NCI-H1092 treated with DMSO at 0.1 percent for 48 hours (cell line): ENCODE measurements at places on chromosomes 3 and 15.

GRCh38 chr3:157769378-157769777 is 266.2 kb upstream of the VEPH1 start:
- DNase-seq, result no peak

GRCh38 chr3:36514171-36514570 is 133.9 kb downstream of the STAC start:
- DNase-seq, result no peak

DNA sequence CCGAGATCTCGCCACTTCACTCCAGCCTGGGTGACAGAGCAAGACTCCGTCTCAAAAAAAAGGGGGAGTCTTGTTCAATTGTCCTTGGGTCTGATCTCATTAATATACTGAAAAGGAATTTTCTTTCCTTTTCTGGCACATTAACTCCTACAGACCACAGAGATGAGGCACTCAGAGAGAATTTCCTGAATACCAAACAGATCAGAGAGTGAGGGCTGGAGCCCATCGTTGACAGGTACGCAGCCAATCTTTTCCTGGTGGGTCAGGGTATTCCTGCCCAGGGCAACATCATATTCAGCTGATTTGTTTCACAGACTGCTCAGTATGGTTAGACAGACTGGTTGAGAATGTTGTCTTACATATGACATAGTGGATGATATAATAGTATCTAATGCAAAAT is 82.8 kb upstream of the TNFSF10 start:
- no peak for DNase-seq

GRCh38 chr15:78981532-78982313 is 36.9 kb upstream of the CTSH start:
- no peak for DNase-seq

DNA sequence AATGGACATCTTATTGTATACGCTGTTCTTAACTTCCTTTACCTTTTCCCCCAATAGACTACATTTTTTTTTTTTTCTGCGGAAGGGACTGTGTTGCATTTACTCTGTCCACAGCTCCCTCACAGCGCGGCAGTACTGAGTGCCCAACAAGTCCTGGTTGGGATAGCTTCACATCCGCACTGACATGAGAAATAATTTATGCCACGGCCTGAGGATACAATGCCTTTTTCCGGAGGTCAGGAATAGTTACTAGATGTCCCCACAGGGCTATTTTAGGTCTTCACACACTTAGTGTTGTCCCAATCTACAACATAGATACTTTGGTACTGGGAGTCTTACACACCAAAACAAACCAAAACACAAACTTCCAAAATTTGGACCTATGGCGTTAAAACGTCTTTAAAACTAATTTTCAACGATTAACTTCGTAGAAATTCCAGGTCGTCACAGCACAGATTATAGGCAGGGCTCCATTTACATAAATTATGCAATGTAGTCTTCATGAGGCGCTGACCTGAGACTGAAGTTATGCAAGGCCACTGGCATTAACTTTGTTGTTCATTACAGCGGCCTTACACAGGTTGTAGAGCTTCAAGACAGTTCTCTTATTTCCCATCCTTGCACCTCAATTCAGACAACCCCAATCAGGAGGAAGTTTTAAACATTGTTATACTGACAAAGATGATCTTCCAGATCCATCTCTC is 989 bp upstream of the PPIB start:
- DNase-seq, result no peak

GRCh38 chr15:81338170-81339007 is 14.4 kb upstream of the STARD5 start:
- no peak for DNase-seq

GRCh38 chr15:50009634-50010033 is 109.4 kb downstream of the ATP8B4 start:
- DNase-seq, result no peak

DNA sequence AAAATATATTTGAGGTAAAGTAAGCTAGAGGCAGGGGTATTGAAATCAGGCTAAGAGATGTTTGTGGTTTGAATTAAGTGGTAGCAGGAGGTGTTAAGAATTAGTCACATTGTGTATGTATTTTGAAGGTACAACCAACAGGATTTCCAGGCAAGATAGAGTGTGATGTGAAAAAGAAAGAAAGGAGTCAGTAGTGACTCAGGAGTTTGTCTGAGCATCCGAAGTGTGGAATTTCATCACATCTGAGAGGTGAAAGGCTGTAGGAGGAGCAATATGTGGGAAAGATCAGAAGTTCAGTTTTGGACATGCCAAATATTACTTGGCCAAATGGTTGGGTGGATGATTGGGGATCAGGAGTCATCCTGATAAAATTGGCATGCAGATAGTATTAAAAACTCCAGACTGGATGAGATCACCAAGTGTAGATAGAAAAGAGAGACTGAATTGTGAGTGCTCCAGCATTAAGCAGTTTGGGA is 32.1 kb upstream of the EBLN2 start:
- no peak for DNase-seq

- no peak for DNase-seq
These were observed 339.6 kb downstream of the EPHB1 start for GRCh38 chr3:135134684-135135075.

GRCh38 chr3:125462722-125463299 is 57.2 kb downstream of the SNX4 start:
- DNase-seq, result no peak

GRCh38 chr3:37703626-37704025 is 158.1 kb upstream of the CTDSPL start:
- no peak for DNase-seq

GRCh38 chr15:67241132-67241855 is 13.2 kb downstream of the AAGAB start:
- DNase-seq, result no peak

DNA sequence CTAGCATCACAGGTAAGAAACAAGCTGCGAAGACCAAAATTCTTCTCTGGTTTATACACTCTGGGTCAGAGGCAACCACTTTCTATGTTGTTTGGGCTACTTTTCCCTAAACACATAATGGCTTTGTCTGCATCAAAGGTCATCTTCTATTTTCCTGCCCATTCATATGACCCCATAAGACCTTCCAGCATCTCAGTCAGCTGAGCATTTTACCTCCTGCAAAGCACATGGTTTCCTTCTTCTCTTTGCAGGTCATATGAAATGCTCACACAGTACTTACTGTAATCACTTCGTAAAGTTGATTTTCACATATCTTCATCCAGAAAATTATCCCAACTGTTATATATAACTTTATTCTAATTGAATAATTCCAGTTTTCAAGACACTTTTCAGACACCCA is 34.8 kb downstream of the LIPC start:
- no peak for DNase-seq

- DNase-seq, result no peak
These were observed 64.9 kb downstream of the SLC7A14 start for GRCh38 chr3:170520996-170521395.

DNA sequence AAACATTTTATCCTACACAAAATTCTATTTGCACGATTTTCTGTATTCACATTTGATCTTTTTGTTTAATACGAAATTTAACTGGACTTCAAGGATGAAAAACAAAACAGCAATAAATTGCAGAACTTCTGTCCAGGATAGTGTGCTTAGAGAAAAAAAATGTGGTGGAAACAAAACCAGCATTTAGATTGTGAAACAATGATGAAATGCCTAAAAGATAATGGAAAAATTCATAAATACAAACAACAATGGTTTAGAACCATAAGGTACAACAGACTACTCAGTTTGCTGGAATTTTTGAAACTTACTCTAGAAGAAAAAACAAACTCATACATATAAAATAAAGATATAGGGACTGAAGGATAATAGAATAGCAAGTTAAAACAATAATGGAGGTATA is 234.0 kb downstream of the BCHE start:
- DNase-seq, result no peak

GRCh38 chr3:186160691-186161243 is 51.9 kb upstream of the ETV5 start:
- DNase-seq, result no peak

GRCh38 chr3:128591738-128592426 is 58.7 kb downstream of the RPN1 start:
- no peak for DNase-seq

GRCh38 chr3:160931474-160931873 is 173.7 kb downstream of the B3GALNT1 start:
- DNase-seq, result no peak

DNA sequence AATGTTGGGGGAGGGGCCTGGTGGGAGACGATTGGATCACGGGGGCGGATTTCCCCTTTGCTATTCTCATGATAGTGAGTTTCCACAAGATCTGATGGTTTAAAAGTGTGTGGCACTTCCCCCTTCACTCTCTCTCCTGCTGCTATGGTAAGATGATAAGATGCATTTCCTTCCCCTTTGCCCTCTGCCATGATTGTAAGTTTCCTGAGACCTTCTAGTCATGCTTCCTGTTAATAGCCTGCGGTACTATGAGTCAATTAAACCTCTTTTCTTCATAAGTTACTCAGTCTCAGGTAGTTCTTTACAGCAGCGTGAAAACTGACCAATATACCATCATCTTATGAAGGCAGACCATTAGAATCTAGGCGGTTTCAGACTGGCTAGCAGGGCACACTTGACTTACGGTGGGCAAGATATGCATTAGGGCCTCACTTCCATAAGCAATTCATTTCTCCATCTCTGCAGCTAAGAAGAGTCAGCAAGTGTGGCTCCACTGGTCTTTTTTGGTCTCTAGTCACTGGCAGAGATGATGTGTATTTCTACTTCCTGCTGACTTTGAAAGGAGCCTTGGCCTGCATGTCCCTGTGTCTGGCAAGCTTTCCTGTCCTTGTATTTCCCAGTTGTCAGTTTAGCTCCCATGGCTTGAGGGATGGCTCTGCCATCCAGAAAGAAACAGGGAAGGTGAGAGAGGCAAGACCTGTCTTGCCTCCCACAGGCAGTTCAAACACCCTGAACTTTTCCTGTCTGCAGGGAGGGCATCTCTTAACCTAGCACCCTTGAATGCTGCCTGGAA is 109.0 kb upstream of the ADAMTS9 start:
- no peak for DNase-seq

GRCh38 chr15:91146728-91147127 is 46.7 kb downstream of the SV2B start:
- no peak for DNase-seq

- DNase-seq, result no peak
These were observed 25.7 kb downstream of the HMCES start for GRCh38 chr3:129304146-129304961.

GRCh38 chr15:96270581-96271172 is 59.8 kb upstream of the NR2F2 start:
- DNase-seq, result no peak

GRCh38 chr15:31390777-31391486 is 64.3 kb downstream of the KLF13 start:
- no peak for DNase-seq

- peak; percentile 25 for DNase-seq
These were observed 55.4 kb downstream of the BOC start for GRCh38 chr3:113266738-113267137.

DNA sequence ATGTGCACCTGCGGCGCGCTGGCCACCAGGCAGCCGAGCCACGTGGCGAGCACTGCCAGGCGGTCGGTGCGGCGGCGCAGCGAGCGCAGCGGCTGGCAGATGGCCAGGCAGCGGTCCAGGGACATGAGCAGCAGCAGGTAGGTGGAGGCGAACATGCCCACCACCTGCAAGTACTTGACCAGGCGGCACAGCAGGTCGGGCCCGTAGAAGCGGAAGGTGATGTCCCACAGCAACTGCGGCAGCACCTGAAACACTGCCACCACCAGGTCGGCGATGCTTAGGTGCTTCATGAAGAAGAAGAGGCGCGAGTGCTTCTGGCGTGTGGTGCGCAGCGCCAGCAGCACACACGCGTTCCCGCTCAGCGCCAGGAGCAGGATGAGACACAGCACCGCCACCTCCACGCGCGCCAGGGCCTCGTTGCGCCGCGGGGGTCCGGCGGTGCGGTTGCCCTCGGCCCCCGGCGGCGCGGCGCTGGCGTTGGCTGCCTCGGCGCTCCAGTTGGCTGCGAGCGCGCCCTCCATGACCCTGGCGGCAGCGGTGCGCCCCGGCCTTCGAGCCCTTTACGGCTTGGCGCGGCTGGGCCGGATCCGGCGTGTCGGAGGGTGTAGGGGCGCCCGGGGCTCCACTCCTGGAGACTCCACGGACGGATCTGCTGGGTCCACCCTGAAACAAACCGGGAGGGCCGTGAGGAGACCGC is 1.6 kb downstream of the OXTR start:
- DNase-seq, result peak; percentile 40

- DNase-seq, result no peak
These were observed 105.6 kb upstream of the BFSP2 start for GRCh38 chr3:133294253-133294652.

GRCh38 chr15:76150513-76150912 is 90.7 kb downstream of the TMEM266 start:
- no peak for DNase-seq

GRCh38 chr15:92847841-92848240 is 52.3 kb upstream of the CHD2 start:
- no peak for DNase-seq

GRCh38 chr3:84245789-84246188 is 713.0 kb upstream of the CADM2 start:
- DNase-seq, result no peak

DNA sequence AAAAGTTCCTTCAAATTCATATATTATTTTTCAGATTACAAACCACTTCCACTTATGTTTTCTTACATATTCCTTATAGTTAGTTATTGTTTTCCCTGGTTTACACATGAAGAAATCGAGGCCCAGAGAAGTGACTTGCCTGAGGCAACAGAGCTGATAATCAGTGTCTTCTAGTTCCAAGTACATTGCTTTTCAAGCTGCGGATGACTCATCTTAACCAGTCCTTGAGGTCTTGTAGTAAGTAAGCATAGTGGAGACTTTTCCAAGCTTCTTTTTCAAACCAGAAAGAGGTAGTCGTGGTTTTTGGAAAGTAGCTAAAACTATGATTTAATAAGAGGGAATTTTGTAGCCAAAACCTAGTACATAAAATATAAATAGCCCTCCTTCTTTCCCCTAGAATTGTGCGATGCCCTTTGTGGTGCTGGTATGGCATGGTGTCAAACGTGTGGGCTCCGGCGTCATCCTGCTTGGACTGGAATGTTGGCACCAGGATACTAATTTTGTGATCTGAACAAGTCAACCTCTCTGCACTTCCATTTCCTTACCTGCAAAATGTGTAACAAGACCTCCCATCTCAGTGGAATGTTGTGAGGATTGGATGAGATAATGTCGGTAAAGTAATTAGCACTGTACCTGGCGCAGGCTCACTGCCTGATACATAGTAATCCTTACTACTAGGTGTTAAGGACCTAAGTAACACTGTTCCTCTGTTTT is 19.0 kb upstream of the DLG1 start:
- DNase-seq, result no peak

DNA sequence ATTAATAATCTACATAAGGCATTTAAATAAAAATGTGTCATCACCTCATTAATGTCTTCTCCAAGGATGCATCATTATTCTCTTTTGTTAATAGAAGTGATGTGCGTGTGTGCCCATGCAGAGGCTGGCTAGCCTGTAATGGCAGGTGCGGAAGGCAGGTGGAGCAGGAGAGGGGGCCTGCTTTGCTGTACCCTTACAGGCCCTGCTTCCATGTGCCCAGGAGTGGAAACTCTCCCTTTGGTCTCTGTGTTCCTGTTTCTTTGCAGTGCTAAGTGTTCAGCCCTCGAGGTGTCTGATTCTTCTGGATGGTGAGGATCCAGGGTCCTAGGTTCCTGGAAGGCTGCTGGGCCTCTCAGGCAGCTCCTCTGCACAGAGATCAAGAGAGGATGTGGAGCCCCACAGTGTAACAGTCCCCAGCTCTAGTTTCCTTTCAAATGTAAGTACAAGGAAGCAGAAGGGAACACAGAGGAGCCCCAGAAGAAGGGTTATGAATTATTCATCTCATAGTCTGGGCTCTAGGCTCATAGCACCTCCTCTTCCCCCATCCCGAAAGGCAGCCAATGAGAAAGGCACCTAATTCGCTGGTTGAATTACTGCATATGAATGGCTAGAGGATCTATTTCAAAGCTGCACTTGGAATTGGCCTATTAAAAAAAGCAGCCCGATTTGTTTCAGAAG is 39.2 kb upstream of the AGBL1 start:
- DNase-seq, result no peak
